ENCODE measurements at places on chromosomes 13 and 19.

- DNase-seq: no peak
Measured at GRCh38 chr13:104006625-104007075, 940.4 kb upstream of the SLC10A2 start.

DNA sequence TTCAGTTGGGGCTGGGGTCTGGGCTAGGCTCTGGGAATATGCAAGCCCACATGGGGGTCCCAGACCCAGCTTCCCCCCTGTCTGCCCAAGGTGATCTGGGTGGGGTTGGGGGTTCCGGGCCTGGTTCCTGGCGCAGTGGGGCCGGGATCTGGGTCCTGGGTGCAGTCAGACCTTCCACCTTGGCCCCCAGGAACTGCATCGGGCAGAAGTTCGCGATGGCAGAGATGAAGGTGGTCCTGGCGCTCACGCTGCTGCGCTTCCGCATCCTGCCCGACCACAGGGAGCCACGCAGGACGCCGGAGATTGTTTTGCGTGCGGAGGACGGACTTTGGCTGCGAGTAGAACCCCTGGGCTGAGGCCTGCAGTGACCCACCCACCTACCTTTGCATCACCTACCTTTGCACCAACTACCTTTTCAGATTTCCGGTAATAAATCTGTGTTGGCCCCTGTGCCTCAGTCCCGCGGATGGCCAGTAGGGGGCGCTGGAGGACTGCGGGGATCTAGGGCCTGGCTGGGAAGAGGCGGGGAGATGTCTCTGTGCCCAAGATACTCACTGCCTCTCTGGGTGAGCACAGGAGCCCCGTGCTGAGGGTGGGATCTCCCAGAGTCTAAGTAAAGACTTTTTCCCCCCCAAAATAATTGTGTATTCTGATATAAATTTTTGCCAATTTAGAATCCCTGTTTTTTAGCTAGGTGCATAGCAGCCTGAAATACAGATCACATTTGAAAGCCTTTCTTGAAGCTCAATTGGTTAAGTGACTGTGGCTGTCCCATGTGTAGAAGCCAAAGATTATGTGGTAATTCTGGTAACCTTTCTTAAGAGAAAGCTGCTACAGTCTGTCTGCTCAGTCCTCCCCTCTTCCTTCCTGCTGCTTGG is 11.5 kb upstream of the CYP4F3 start:
- DNase-seq: peak; percentile 18

- DNase-seq: no peak
Measured at GRCh38 chr13:83955011-83955410, 72.7 kb upstream of the SLITRK1 start.

- DNase-seq: no peak
Measured at GRCh38 chr13:112715715-112716460, 26.1 kb downstream of the ATP11A start.

DNA sequence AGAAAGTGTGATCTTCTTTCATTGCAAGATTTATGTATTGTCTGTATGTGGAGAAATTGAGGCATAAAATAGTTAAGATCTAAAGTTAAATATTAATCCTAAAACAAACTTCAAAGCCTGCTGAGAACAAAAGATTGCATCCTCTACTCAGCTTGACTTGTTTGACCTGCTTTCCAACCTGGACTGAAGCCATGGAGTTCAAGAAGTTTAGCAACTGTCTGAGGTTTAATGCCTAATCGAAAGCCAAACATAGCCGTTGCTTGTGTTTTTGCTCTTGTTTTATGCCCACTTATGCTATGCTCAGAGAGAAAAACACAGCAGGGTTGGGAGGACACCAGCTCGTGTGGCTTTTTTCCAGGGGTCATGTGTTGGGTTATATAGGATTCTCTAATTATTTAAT is 135.6 kb downstream of the NUFIP1 start:
- DNase-seq: no peak

DNA sequence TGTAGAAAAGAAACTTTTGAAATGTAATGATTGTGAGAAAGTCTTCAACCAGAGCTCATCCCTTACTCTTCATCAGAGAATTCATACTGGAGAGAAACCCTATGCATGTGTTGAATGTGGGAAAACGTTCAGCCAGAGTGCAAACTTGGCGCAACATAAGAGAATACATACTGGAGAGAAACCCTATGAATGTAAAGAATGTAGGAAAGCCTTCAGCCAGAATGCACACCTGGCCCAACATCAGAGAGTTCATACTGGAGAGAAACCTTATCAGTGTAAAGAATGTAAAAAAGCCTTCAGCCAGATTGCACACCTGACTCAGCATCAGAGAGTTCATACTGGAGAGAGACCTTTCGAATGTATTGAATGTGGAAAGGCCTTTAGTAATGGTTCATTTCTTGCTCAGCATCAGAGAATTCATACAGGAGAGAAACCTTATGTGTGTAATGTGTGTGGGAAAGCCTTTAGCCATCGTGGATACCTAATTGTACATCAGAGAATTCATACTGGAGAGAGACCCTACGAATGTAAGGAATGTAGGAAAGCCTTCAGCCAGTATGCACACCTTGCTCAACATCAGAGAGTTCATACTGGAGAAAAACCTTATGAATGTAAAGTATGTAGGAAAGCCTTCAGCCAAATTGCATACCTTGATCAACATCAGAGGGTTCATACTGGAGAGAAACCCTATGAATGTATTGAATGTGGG is 19.3 kb downstream of the ZNF583 start:
- no peak for DNase-seq

DNA sequence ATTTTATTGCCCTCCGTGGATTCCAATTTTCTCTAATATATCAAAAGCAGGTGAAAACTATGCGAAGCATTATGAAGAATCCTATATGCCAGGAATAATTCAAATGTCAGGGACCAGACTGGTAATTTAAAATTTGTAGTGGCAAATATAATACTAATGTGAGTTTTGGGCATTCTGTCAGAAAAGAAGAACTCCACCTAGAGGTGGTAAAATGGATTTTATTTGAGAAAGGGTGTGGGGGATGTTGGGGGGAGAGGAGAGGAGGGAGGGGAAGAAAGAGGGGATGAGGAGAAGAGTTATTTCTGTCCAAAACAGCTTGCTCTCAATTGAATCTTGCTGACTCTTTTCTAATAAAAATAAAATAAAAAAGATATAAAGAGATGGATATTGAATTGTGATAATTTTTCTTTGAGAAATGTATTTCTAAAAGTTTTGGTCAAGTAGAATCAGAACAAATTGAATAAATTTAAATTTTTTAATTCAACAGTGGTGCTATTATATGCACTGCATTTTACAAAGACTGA is 929.3 kb upstream of the SLITRK5 start:
- DNase-seq: no peak

DNA sequence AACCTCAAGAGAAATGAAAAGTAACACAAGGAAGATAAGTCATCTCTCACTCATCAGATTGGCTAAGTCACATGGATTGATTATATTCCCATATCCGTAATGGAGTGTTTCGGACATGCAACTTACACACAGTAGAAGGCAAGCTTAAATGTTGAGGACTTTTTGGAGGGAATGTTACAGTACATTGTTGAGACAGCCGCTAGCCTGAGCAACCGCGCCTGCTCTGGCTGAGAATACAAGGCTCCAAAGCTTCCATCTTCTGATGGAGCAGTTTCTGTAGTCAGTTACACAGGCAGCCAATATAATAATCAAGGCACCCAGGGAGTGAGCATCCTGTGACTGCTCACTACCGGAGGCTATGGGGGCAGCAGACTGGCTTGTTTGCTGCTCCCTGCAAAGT is 1.0 kb upstream of the CRYL1 start:
- DNase-seq: no peak

GRCh38 chr19:993831-994393 is 6.3 kb upstream of the GRIN3B start:
- no peak for DNase-seq

GRCh38 chr13:78759704-78760103 is 100.7 kb upstream of the OBI1 start:
- no peak for DNase-seq

DNA sequence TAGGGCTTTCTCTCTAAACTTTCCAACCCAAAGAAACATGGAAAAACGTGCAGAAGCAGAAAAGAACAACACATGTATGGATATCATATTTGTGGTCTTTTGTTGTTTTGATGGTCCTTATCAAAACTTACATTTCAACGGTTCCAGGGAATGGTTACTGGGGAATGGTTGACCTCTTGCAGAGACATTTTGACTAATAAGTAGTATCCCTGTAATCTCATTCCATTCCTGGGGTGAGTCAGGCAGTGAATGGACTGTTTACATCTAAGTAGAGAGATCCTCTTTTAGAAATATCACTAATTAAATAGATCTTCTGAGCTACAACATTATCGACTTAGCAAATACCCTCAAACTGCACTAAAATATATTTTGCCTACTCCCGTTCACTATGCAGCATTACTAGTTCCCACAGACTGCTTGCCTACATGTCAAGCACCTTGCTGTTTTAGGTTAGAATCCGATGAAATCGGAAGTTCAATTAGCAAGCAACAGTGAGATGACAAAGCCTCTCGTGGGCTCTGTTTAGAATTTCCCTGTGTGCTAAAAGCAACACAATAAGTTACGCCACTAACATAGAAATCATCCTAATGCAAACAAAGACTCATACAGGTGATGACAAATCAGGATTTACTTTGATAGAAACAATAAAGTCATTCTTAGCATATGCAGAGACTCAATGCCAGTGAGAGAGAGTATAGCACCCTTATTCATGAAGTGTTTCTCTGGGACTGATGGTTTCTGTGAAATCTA is 797.7 kb upstream of the ARGLU1 start:
- DNase-seq: no peak

DNA sequence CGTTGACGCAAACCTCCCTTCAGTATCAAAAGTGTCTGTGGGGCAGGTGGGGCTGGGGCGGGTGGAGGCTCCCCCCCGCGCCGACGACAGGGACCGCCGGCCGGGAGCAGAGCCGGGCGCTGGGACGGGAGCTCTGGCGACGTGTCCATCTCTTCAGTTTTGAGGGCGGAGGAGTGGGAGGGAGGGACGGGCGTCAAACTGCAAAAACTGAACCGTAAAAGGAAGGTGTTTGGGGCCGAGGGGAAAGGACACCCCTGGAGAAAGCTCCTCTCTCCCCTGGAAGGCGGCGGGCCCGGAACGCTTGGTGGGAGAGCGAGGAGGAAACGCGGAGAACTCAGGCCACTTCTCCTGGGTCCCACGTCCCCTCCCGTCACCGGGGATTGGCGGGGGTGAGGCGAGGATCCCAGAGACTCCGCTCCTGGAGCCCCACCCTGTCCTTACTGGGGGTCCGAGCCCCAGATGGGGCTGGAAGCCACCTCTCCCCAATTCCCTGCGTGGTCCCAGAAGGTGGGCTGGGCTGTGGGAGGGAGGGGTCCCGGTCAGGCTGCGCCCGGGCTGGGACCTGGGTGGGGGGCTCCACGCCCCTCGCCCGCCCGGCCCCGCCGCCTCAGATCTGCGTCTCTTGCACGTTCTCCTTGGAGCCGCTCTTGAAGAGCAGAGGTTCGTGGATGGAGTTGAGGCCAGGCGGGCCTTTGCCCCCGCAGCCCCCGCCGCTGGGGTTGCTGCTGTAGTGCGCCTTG is 3.4 kb upstream of the ASPDH start:
- DNase-seq: peak; percentile 33

DNA sequence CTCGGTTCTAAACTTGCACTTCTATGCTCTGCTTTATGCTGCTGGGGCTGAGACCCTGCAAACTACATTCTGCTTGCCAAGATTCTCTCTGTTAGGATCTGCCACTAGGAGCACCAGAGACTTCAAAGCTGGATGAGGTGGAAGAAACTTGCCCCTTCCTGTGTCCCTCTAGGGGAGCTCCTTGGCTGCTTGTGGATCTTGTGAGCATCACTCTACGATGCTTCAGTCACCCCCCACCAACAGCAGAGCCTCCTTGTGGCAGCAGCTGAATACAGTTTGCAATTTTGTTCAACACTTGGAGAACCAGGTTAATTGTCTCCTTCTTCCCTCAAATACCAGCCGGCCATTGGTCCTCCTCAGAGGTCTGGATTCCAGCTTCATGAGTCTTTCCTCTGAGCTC is 310.6 kb downstream of the FGF14 start:
- DNase-seq: peak; percentile 9

DNA sequence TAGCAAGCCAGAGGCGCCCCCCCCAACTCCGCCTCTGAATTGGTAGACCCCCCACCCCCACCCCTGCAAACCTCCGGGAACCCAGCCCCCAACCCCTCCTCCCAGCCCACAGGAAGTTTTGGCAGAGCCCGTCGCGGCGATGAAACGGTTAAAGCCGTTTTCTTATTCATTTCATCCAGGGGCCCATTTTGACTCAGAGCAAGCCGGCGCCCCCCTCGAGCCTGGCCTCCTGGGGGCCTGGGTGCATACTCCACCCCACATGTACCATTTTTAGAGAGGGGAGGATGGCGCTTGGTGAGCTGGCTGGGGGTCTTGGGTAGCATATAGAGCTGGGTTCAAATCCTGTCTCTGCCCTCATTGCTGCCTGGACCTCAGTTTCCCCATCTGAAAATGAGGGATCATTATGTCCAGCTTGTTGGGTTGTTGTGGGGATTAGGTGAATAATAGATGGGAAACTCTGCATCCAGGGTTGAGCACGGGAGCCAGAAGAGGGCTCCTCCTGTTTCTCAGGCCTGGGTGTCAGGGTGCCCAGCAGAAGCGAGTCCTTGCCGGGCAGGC is 7.9 kb upstream of the JUNB start:
- DNase-seq: no peak

GRCh38 chr19:42270346-42271044 is 1.4 kb downstream of the CIC start:
- DNase-seq: peak; percentile 64

GRCh38 chr19:46197314-46198070 is 32.0 kb upstream of the IGFL1 start:
- DNase-seq: no peak

GRCh38 chr19:28281676-28282075 is 931.3 kb downstream of the UQCRFS1 start:
- no peak for DNase-seq

DNA sequence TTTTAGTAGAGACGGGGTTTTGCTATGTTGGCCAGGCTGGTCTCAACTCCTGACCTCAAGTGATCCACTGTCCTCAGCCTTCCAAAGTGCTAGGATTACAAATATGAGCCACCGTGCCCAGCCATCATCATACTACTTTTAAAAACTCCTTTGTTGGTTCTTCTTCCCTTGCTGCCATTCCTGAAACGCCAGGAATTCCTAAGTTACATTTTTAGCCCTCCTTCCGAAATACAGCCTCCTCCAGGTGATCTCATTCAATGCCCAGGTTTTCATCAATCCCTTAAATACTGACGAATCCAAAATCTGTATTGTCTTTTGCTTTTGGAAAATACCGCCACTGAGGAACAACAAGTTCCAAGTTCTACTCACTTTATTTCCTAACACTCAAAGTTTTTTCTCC is 25.3 kb upstream of the EBPL start:
- no peak for DNase-seq

- no peak for DNase-seq
Measured at GRCh38 chr19:401866-402511, 7.0 kb downstream of the C2CD4C start.

DNA sequence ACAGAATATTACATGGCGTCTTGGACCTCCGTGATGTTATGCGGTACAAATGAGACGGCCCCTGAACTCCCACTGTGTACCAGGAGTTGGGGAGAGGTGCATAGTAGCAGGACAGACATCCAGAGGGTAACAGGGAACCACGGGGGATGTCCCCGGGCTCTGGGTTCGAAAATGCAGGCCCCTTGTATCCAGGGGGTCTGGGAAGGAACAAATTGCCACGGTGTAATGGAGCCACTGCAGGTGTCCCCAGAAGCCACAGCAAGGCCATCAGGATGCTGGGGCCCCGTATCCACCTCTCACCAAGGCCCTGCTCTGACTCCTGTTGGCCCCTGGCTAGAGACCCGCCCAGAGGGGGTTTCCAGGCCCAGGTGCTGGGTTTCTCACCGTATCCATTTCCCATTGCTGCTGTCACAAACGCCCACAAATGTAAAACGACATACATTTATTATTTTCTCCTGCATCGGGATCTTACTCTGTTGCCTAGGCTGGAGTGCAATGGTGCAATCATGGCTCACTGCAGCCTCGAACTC is 77.8 kb downstream of the INSR start:
- no peak for DNase-seq
